ENCODE measurements at places on chromosomes 2 and 18. TPM values are rescaled to one million over a fixed set of nuclear protein-coding genes. Genes with fewer than 3 reads are reported as not detected.

Gene IRS1
- 29.1 TPM for total RNA-seq

Gene NXPH2
- total RNA-seq, result not detected

Gene PSMA8
- not detected for total RNA-seq

Gene RSAD2
- total RNA-seq, result 1.7 TPM

Gene SLC4A5
- under 0.01 TPM for total RNA-seq

- DNase-seq, result no peak
Observed at GRCh38 chr2:97691166-97691565, 21.7 kb downstream of the C2orf92 start.

- DNase-seq, result no peak
Observed at GRCh38 chr2:52964916-52965530, 802.6 kb upstream of the CHAC2 start.

DNA sequence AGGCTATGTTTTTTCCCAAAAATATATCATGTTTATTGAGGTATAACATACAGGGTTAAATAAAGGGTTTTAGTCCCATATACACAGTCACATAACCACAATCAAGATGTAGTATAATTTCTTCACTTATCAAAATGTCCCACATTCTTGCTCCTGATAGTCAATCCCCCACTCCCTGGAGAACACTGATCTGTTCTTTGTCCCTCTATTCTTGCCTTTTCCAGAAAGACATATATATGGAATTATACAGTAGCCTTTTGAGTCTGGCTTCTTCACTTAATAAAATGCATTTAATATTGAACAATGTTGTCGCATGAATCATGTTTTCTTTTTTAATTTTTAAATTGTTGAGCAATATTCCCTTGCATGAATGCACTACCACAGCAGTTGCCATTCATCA, 1059.7 kb downstream of the TSN start:
- DNase-seq, result no peak

DNA sequence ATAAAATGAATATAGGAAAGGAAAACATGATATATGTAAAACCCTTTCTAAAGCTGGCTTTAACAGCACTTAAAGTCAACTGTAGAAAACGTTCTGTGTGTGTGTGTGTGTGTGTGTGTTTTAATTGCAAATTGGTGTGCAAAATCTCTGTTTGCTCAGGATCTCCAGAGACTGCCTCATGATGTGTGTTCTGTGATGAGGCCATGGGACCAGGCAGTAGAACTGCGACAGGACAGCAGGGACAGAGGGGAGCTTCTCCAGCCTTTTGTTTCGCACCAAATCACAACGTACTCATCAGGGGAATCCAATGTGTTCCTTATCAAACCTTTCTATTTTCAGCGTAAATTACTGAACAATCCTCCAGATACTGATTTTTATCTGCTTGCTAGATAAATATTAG, 66.7 kb downstream of the NXPH2 start:
- DNase-seq, result no peak

DNA sequence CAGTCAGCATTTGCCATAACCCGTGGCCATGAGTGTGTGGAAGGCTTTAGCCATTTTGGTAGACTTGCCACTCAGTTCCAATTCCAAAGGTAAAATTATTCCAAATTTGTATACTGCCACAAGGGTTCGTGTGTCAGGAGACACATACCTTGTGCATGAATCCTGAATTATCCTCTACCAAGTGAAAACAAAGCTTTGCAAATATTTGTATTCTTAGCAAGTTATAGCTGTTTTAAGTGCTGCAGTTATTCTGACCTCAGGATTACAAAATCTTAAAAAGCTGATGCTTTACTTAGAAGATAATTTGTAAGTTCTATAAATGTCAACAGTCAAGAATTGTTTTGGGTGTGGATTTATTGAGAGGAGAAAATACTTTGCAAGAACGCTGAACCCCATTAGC, 100.6 kb downstream of the ANTXR1 start:
- no peak for DNase-seq

DNA sequence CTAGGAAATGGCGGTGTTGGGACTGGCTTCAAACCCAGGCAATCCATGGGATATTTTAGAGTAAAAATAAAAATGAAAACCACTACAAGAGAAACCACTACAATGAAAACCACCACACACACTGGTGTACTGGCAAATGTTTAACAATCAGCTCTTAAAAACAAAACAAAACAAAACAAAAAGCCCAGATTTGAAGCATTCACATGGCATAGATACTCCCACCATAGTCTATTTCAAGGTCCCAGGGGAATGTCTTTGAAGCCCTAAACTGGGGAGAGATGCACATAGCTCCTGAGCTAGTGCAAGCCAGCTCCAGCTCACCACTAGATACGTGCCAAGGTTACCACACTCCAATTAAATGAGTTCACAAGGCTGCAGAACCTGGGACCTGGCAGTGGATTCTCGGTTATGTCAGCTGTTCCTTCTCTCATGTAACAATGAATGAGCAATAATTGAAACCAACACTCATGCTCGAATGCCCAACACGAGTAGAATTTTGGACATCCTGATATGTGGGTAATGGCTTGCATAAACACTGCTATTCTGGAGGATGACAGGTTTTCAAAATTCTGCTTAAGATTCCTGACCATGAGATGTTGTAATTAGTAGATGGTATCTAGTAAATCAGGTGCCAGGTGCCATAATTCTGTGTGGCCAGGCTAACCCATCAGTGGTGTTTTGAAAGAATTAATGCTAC, 102.2 kb downstream of the OSBPL6 start:
- DNase-seq, result no peak

DNA sequence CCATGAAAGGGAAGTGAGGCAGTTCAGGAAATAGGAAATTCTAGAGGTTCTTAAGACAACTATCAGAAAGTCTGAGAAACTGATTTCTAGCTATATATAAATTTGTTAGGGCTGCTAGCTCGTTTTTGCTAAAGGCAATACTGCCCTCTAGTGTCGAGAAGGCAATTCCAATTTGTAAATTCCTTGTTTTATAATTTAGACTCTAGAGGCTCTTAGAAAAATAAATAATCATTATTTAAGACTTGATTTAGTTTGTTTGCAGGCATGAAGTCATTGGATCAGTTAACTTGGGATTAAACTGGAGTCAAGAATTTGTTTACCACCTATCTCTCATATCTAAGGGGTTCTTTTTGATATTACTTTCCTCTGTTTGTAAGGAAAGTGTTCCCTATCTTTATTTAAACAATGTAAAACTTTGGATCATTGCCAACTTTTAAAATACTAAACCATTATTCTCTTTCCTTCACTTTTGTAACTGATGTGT, 66.2 kb downstream of the ACVR2A start:
- DNase-seq, result peak; percentile 57

DNA sequence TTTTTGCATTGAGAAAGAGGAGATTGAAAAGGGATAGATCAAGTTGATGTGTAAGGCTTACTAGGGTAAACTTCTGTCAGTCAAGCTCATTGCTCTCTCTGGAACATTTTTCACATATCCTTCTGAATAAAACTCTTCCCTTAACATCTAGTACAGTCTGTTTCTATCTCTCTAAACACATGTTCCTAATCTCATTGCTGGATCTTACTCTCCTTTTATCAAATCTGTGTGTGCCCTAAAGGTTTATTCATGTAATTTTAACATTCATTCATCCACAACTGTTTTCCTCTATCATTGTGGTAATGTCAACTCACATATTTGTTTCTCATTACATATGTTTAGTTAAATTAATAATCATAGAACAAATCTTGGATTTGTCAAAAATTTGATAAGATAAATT, 277.9 kb upstream of the GULP1 start:
- no peak for DNase-seq

GRCh38 chr18:48983793-48984437, 33.1 kb upstream of the SMAD7 start:
- DNase-seq, result no peak

DNA sequence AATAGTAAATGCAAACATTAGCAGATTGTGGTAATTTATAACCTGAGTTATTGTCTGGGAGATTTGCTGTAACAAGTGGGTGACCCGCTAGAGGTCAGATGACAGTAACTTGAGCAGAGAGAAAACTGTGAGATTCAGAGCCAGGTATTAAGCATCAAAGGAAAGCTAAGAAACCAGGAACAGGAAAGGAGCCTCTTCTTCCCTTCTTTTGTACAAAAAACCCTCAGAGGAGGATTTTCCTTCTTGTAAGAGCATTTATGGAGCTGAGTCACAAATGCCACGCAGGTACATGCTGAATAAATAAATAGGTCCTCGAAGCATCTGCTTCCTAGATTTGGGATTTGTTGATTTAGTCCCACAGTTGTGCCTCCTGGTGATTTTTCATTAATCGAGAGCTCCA, 146.5 kb downstream of the SH3BP4 start:
- DNase-seq, result no peak

GRCh38 chr2:170362871-170363631, 185.1 kb downstream of the MYO3B start:
- DNase-seq, result no peak

Measured in fibroblast of lung (primary cell).